Cortex of kidney (tissue), 1 donor: ENCODE measurements at places on chromosomes 2 and 18.

DNA sequence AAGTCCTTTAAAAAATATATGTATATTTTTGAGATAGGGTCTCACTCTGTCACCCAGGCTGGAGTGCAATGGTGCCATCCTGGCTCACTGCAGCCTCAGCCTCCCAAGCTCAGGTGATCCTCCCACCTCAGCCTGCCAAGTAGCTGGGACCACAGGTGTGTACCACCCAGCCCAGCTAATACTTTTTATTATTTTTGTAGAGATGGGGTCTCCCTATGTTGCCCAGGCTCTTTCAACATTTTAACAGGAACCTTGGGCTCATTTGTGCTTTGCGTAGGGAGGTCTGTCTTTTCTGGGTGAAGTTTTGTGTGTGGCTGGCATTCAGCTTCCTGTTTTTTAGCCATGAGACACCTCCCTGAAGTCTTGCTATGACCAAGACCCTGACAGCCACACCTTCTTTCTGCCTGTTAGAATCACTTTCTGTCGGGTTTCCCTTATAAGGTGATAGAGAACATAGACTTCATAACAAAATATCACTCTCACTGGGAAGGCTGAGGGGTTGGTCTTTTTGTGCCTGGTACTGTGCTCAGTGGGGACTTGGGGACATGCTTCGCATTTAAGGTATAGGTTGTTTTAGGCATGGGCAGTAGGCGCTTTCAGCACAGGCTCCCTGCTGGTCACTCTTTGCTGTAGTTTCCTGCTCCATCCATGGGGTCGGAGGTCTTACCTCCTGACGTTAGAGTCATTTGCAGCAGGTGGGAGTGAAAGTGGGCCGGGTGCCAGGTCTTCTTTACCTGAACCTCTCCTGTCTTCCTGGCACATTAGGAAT lies 3.4 kb downstream of the RAB31 start:
- no peak for DNase-seq

DNA sequence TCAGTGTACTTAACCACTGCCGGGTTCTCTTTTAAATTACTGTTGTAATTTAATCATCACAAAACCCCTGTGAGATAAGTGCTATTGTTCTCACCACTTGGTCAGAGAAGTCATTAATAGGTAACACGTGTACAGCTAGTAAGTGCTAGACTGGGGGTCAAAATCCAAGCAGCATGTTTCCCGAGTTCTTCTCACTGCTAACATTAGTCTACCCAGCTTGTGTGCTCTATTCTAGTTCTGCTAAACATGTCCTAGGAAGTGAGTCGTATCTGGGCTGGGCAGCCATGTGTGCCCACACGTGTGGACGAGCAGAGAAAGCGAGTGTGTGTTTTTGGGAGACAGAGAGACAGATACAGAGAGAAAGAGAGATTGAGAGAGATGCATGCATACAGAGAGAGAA lies 94.1 kb downstream of the BIN1 start:
- DNase-seq = no peak

DNA sequence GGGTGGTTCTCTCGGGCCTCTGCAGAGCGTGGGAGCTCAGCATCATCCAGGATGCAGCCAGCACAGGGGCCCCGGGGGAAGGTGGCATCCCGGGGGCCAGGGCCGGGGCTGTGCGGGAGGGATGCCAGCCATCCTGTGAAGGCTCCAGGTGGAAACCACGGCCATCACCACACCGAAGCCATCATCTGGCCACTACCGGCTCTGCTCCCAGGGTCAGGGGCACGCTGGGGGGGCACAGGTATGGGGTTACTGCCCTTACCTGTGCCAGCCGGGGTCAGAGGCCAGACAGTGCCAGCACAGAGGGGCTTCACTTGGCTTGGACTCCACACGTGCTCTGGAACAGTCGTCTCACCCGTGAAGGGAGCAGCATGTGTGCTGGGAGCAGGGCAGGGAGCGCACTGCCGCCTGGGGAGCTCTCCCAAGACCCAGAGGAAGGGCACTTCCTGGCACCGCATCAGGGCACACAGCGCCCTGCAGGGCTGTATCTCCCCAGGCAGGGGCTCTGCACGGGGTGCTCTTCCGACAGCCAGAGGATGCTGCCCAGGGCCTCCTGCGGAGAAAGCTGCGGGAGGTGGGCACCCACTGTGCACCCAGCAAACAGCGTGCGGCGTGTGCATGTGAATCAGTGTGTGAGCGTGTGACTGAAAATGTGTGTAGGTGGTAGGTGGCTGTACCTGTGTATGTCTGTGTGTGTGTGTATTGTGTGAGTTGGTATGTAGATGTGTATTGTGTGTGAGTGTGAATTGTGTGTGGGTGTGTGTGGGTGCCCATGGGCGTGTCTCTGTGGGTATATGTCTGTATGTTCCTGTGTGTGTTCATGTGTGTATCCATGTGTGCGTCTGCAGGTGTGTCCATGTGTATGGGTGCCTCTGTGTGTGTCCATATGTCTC lies 75.0 kb downstream of the PTGR3 start:
- no peak for DNase-seq

DNA sequence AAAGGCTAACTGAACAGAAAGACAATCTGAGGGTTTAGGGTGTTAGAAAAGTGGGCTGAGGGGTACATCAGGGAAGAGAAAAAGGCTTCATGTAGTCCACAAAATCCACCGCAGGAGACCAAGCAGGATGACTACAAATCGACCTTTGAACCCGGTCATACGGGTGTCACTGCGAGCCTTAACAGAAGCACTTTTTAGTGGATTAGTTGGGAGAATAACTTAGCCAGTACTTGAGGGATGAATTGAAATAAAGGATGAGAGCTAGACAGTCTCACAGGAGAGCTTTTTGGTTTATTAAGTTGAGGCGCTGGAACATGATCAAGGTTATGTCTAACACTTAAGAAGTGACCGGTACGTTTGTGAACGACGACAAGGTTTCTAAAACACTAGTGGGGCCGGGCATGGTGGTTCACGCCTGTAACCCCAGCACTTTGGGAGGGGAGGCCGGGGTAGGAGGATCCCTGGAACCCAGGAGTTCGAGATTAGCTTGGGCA lies 217.7 kb downstream of the MCFD2 start:
- DNase-seq = no peak

DNA sequence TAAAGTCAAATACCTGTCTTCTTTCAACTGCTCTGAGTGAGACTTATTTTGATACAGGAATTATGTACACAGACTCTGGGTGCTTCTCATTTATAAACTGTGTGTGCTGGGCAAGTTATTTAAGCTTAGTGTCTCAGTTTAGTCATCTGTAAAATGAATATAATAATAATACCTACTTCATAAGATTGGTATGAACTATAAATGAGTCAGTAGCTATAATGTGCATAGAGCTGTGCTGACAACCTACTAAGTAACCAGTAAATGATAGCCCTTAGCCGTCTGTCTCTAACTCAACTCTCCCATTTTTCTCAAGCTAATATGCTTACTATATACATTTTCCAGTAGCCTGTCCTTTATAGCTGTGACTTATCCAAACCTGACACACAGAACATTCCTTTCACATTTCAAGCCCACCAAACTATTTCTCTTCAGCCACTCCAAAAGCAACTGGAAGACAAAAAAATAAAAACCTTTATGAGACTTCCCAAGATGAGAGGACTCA lies 319.8 kb downstream of the ETAA1 start:
- no peak for DNase-seq

DNA sequence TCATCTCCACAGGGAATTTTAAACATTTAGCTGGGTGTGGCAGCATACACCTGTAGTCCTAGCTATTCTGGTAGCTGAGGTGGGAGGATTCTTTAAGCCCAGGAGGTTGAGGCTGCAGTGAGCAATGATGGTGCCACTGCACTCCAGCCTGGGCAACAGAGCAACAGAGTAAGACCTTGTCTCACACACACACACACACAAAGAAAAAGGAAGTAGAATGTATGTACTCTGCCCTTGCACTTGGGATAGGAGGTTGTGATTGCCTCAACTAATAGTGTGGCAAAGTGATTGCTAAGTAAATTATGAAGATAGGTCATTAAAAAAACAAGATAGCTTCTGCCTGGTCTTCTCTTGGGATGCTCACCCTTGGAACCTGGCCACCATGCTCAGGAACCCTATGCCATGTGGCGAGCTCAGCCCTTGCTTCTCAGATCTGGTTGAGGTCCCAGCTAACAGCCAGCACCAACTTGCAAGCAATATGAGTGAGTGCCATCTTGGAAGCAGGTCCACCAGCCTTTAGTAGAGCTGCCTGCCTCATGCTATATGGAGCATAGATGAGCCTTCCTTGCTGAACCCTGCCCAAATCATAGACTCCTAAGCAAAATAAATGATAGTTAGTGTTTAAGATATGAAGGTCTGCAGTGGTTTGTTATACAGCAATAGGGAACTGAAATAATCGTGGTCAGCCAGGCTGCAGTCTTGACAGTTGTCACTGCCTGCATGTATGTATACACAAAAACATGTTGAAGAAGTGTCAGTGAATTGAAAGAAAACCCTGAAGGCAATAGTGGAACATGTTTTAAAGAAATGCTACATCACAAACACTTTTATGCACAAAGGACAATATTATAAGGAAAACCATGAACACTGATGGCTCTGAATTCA lies 30.1 kb upstream of the PNO1 start:
- DNase-seq = no peak

DNA sequence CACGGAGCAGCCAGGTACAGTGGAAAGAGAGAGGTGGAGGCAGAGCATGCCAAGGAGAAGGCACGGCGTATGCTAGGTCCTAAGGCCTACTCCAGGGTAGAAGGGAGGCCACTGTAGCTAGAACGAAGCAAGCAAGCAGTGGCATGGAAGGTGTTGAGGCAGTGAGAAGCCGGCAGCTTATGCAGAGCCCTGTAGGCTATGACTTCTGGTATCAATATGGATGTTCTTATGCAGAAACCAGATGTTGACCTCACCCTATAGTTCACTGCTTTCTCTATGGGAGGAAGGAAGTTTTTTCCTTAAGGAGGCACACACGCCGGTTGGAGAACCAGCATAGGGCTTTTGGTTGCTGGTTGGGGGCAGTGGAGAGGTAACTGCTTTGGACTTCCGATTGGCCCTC lies 6.1 kb downstream of the MGAT5 start:
- DNase-seq = no peak

GRCh38 chr2:70431716-70432347 lies 121.8 kb downstream of the TGFA start:
- no peak for DNase-seq

DNA sequence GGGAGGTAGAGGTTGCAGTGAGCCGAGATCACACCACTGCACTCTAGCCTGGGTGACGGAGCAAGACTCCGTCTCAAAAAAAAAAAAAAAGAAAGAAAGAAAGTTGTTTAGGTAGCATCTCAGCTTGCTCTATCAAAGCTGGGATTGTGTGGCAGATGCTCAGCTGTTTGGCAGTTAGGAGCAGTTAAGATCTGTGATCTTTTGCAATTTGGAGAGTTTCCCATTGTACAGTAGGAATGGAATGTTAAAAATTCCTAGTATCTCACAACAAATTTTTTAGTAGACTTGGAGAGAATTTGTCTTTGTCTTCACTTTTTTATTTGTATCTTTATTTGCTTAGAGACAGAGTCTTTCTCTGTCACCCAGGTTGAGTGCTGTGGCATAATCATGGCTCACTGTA lies 122.9 kb upstream of the UNC80 start:
- no peak for DNase-seq

- DNase-seq = no peak
Measured at GRCh38 chr2:11026286-11026921, 114.7 kb downstream of the KCNF1 start.

DNA sequence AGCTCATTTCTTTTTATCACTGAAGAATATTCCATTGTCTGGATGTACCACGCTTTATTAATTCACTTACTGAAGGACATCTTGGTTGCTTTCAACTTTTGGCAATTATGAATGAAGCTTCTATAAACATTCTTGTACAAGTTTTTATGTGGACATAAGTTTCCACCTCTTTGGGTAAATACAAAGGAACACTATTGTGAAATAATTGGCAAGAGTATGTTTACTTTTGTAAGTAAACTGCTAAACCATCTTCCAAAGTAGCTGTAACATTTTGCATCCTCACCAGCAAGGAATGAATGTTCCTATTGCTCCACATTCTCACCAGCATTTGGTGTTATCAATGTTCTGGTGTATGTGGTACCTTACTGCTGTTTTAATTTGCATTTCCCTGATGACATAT lies 15.8 kb upstream of the VWC2L start:
- no peak for DNase-seq

- DNase-seq = no peak
Measured at GRCh38 chr2:217940261-217941220, 62.3 kb downstream of the TNS1 start.

GRCh38 chr2:100819370-100820272 lies at the start of gene NPAS2:
Gene NPAS2 (plus strand): TSS chr2:100820139. CDS start chr2:100904755, 84,616 bp downstream.
- no peak for DNase-seq

DNA sequence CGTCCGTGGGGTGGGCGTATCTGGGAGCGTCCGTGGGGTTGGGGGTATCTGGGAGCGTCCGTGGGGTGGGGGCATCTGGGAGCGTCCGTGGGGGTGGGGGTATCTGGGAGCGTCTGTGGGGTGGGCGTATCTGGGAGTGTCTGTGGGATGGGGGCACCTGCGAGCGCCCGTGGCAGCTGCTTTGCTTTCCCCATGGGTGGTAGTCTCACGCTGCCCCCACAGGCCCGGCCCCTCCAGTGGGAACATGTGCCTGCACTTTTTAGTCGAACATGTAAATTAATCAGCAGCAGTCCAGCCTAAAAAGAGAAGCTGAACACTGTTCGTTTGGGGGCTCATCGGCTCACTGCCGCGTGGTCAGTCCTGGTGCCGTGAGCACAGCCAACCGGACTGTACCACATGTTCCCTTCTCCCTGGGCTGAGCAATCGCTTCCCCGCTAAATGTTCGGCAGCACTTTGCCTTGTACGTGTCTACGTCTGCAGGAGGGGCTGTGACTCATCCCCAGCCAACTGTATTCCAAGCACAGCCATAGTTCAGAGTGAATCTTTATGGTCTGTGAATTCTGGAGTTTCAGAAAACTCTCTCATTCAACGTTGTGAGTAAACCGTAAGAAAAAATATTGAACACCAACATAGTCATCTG lies 271.5 kb downstream of the AGAP1 start:
- DNase-seq = no peak

- no peak for DNase-seq
Measured at GRCh38 chr2:128374001-128374710, 55.5 kb upstream of the HS6ST1 start.

DNA sequence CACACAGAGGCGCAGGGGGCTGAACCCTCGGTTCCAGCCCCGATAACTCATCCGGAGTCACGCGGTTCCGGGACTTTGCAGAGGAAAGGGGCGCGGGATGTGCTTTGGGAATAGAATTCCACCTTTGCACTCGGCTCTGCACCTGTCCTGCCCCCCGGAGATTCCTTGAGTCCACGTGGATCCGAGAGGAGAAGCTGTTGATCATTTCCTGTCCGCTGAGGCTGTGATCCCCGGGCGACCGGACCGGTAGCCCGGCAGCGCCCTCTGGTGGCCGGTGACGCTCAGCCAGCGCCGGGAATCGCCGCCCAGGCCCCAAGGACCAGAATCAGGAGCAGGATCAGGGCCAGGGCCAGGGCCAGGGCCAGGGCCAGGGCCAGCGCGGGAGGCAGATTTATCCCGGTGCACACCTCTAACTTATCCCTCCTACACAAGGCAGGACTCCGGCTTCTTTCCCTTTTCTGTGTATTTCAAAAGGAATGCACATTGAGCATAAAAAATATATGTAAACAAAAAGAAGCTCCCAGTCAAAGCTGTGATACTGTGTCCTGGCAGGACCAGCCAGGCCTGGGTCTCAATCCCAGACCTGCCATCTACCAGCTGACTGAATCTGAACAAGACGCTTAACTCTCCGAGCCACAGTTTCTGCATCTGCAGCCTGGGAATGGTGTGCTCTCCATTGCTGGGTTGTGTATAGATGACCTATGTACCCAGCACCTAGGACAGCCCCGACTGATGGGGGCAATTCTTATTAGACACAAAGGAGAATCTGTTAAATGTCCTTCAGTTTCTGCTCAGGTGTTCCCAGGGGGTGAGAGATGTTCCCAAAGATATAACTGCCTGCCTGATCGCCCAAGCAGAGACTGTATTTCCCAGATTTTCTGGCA lies 8.5 kb upstream of the SPATA3 start:
- no peak for DNase-seq
